Sigmoid colon (tissue), 7 donors: ENCODE measurements at places on chromosomes 7 and 10. TPM values are rescaled to one million over a fixed set of nuclear protein-coding genes. Genes with fewer than 3 reads are reported as not detected.

DNA sequence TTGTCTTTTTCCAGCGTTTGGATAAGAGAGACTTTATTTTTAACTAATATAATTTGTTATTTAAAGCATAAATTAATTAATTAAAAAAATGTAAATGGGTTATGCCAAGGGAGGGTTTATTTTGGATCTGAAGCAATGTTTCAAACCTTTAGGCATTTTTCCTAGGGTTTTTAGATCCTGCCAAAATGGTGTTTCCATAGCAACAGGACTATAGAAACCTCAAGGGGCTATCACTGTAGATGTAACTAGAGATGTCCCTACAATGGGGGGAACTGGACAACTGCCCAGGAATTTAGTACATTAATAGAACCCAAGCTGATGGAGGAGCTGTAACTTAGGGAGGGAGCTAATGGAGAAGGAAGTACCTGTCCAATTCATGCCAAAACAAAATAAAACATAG, 57.3 kb downstream of the SLC39A12 start:
- no peak for DNase-seq

- no peak for DNase-seq
Measured at GRCh38 chr7:134318443-134318842, 1.7 kb upstream of the SLC35B4 start.

KIAA1549 gene
- 1.2 TPM for total RNA-seq

DNA sequence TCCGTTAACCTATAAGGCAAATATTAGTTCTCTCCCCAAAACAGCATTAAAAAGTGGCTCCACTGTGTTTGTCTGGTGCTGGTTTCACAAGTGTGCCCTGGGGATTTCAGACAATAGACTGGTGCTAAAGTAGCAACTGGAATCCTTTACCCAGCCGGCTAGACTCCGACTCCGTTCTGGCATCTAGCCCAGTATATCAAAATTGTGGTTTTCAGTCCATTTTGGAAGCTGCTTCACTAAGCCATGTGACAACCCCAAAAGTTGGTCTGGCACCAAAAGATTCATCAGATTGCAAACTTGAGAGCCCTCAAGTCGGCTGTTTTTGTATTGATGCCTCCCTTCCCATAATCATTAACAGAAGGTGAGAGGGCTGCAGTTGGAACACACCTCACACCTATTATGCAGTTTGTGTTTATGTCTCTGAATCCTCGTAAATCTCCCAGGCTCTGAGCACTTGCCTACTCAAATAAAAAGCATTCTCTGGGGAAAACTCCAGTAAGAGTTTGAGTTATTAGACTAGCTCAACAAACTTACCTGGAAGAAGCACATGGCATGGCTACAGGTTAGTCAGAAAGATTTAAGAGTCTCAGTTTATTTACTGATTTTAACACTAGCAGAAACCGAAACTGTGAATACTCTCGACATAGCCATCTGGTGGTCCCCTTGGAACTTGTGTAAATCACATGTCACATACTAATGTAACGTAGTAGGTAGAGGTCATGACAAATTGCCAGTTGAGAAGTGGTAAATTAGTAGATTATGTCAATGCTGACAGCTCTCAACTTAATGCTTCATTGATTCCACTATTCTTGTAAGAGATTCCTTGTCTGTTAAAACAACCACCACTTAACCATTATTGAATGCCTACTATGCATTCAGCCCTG, 14.8 kb upstream of the WNT16 start:
- no peak for DNase-seq

- DNase-seq = no peak
Measured at GRCh38 chr7:74544706-74545469, 91.2 kb downstream of the GTF2IRD1 start.

- DNase-seq = no peak
Measured at GRCh38 chr7:23476286-23477156, 6.2 kb upstream of the IGF2BP3 start.

WBP1L gene
- 148 TPM for total RNA-seq

DNA sequence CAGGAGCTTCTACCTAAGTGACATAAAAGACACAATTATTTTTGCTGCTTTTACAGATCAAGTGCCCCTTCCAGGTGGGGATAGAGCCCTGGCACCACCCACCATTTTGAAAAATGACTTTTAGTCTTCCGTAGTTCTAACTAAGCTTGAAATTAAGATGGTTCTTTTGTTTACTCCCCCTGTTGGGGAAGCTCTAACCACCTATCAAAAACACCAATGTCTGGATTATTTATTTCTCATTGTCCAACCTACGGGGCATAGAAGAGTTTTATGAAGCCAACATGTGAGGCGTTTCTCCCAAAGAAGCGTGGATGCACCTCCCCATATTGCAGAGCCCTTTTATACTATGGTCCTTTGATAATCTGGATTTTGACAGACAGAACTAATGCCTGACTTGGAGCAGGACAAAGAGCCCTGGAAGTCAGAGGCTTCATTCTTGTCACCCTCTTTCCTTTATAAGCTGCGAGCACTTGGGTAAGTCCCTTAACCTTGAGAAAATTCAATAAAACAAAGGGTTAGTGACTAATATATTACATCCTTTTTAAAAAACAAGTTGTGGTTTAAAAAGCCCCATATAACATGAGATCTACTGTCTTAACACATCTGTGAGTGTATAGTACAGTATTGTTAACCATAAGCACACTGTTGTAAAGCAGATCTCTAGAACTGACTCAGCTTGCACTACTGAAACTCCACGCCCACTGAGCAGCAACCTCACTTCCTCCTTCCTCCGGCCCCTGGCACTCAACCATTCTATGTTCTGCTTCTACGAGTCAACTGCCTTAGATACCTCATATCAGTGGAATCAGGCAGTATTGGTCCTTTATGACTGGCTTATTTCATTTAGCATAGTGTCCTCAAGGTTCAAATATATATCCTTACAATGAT, 67.5 kb downstream of the ATXN7L1 start:
- no peak for DNase-seq

DNA sequence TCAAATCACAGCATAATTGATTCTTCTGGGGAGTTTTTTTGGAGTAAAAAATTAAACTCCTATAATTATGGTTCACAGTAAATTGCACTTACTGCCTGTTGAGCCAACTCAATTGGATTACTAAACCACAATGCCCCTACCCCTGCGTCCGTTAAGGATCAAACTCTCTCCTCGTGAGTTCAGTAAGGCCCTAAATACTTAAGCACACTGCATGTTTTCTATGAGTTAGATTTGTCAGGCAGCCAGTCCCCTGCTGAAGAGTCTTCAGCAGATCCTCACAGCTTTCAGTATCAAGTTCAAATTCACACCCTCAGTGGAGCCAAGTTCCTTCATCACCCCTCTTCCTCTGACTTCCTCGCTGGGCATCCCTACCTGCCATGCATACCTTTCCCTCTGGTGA, 275.0 kb upstream of the BMPER start:
- DNase-seq = no peak

PPIA gene
- 1,277 TPM for total RNA-seq

DNA sequence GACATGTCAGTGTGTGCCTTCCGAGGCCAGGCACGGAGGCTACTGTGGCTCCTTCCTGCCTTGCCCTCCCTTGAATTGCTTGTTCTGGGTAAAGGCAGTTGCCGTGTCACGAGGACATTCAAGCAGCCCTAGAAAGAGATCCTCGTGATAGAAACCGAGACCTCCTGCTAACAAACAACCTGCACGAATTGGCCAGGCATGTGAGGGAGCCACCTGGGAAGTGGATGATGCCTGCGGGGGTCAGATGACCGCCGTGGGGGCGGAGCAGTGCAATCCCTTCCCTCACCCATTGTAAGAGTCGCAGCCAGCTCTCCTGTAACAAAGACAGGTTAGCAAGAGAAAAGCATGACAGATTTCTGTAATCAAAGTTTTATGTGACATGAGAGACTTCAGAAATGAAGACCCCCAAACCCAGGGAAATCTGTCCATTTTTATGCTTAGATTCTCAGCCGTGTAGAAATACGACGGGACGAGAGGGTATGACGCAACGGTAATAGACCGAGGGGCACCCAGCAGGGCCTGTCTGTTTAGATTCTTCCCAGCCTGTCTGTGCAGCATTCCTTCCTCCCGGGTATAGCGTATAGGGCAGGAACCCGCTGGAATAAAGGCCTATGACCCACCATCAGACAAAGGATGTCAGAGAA, 241.7 kb downstream of the GATA3 start:
- DNase-seq = no peak

DNA sequence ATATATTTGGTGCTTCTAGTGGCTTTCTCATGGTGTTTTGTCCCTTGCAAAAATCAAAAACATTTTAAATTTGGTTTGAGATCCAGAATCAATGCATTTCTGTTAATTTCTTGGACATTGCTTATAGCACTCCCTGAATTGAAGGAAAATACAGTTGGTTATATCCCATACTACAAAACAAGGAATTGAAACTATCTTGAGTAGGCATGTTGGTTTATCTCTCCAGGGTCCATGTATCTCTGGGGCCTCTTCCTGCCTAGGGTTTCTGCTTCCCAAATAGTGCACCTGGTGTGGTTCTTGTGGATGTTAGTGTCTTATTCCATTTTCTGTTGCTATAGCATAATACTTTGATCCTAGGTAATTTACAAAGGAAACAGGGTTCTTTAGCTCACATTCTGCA, 212.4 kb downstream of the CAMK1D start:
- no peak for DNase-seq

- DNase-seq = no peak
Measured at GRCh38 chr7:47654672-47655298, 72.9 kb upstream of the TNS3 start.

DNA sequence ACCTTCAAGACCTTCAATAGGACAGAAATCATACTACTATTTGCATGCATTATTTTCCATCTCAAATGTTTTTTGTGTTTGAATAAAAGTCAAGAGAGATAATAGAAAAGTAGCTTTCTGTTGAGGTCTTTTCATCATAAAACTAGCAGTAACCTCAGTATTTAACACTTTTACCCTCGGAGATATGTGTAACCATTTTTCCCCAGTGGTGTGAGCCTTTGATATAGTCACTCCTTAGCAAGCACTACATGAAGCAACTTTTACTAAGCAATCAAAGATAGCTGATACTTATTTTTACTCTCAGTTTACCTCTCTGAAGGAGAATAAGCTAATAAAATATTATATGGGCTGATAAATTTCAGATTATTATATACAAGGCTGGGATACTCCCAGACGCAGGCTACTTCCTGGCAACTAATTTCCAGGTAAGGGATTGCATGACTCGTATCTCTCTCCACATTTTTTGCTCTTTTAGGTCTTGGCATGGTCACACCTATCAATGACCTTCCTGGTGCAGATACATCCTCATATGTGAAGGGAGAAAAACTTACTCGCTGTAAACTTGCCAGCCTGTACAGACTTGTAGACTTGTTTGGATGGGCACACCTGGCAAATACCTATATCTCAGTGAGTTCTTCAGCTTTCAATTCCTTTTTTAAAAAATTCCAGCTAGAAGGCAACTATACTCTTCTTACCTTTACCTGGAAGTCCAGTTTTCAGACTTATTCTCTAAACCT, 91.5 kb upstream of the MXI1 start:
- DNase-seq = no peak

MUC12 gene
- total RNA-seq = 8.6 TPM

GRCh38 chr10:11756766-11757315, 14.7 kb downstream of the ECHDC3 start:
- no peak for DNase-seq

GRCh38 chr10:6624392-6624791, 44.3 kb upstream of the PRKCQ start:
- DNase-seq = no peak

DNA sequence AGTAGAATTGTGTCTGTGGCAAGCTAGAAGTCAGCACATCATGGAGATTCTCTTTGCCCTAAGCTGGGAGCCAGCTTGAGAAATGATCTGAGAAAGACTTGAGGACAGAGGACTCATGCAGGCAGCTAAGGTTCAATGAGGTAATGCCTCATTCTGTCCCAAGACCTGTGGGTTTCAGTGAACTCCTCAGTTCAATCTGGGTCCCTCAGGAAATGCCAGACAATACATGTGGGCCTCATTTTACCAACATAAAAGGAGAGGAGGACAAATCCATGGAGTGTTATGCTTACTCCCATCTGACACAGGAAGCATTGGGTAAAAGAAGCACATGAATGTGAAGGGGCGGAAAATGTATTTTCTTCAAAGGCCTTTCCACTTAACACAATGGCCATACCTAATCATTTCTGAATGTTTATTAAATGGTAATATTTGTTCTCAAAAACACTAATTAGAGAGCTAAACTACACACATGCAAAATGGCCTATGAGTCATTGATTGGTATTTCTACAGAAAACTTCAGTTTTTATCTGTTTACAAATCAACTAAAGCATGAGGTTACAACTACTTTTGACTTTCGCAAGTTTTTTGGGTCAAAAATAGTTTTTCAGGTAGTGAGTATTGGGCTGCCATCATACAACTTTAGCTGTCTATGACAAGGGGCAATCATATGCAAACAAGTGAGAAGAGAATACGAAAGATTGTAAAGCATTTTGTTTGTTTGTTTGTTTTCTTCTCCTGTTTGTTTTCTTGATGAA, 205.3 kb downstream of the CHRM2 start:
- DNase-seq = no peak

DNA sequence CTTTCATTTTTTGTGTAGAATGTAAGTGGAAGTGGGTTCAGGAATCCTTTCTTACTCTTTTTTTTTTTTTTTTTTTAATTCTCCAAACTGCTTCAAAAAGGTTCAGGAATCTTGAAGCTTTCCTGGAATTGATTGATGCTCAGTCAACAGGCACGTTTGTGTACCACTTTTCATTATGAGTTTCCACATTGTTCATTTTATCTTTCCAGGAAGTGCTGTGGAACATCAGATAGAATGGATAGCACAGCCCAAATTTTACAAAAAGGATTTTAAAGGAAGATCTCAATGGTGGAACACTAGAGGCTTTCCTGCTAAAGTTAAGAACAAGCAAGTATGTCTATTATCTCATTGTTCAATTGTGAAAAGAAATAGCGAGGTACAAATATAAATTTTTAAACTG, 1.9 kb upstream of the PPP1R35 start:
- DNase-seq = no peak

- DNase-seq = no peak
Measured at GRCh38 chr7:92732316-92733036, 103.9 kb downstream of the CDK6 start.

DNA sequence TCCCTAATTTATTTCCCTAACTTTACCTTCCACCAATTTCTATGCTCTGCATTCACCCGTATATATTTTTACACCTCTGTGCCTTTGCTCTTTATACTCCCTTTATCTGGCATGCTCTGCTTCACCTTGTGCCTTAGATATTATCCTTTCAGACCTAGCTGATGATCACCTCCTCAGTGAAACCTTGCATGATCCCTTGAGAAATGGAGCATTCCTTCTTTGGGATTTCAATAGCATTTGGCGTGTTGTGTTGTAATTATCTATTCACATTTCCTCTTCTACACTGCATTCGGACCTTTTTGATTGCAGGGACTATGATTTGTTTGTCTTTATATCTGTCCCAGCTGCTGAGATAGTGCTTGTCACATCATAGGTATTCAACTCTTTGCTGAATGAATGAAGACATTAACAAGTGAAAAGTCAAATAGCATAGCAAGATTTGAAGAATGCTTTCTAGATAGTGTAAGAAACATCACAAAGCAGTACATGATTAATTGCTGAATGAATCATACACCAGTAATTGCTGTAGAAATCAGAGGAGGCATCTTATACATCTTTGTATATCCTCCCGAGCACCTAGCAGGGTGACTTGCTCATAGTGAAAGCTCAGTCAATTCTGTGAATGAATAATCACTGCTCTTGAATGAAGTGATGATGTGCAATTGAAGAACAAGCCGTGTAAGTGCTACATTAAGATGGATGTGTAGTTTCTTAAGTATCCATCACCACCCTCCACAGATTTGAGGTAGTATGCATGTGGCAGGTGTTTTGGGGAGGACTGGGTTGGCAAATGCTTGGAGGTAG, 2.0 kb upstream of the TM9SF3 start:
- DNase-seq = no peak

GRCh38 chr7:149779502-149779805, 6.1 kb upstream of the ZNF467 start:
- no peak for DNase-seq

GRCh38 chr10:71371750-71372166, 25.0 kb upstream of the CDH23 start:
- no peak for DNase-seq
